ENCODE measurements at places on chromosomes 12 and 14.

DNA sequence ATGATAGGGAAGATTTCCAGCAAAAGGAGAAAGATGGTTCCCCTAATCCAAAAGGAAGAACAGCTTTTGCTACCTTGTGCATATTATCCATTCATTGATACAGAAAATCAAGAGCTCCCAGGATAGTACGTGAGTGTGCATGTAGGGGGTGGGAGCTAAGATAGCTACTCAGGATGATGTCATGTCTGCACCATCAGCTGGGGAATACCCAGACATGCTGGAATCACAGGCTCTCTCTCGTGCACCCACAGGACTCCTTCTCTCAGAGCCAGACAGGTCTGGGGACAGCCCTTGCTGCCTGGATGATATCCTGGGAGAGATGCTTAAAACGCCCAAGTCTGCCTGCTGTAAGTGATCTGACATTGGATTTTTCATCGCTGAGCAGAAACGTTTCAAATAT, 38.9 kb downstream of the FOXN3 start:
- no peak for DNase-seq

GRCh38 chr12:168763-169525, 45.0 kb downstream of the SLC6A12 start:
- DNase-seq, result no peak

DNA sequence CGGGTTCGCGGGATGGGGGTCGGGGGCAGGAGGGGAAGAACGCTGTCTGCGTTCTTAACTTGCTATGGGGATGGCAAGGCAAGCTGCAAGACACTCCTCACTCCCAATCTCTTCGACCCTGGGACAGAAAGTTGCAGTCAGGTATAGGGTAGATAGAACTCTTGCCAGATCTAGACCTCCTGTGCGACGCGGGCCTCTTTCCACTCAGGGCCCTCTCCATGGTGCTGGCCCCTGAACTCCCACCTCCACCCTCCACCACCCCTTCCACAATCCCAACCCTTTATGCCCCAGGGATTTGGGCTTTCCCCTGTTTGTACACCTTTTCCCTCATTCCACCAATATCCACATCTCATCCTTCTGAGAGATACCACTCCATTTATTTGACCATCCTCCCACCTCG, 812 bp downstream of the NABP2 start:
- DNase-seq, result peak; percentile 19

- no peak for DNase-seq
These were observed 11.1 kb downstream of the PTGES3 start for GRCh38 chr12:56676851-56677580.

DNA sequence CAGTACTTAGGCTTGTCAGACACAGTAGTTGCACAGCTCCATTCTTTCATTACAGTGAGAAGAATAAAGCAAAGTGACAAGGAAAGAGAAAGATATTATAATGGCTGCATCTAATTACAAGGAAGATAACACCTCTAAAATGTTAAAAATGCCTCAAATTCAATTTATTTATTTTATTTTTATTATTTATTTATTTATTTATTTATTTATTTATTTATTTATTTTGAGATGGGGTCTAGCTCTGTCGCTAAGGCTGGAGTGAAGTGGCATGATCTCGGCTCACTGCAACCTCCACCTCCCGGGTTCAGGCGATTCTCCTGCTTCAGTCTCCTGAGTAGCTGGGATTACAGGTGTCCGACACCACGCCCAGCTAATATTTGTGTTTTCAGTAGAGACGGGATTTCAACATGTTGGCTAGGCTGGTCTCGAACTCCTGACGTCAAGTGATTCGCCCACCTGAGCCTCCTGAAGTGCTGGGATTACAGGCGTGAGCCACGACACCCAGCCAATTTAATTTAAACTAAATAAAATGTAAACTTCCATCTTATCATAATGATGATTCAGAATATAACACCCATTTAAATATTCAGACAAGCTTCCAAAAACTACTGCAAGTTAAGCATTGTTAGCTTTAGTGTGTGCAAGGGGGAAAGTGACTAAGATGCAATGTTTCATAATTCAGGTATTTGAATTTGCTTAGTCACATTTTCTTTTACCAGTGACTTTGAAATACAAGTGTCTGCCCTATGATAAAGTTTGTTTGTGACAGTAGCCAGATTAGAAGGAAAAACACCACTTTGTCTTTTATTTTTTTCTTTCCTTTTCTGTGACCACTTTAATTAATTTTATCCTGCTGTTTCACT, 2.4 kb upstream of the CFAP54 start:
- DNase-seq, result no peak

GRCh38 chr12:53827306-53827705, 75.5 kb upstream of the CISTR start:
- no peak for DNase-seq

DNA sequence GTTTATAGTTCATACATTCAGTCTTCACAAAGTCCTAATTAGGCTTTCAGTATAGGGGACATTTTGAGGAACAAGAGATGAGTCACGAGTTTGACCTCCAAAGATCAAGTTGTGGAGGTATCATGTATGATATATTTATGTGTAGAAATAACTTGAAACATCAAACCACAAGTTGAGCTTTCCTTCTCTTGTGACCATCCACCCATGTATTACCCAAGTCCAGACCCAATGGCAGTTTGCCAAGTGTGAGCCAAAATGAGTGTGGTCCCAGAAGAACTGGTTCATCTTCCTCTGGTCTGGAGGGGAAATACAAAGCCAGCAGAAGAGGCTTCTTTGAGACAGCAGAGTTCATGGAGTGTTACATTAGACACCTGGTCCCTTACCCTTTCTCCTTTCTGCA, 104.9 kb downstream of the ATP23 start:
- DNase-seq, result no peak

DNA sequence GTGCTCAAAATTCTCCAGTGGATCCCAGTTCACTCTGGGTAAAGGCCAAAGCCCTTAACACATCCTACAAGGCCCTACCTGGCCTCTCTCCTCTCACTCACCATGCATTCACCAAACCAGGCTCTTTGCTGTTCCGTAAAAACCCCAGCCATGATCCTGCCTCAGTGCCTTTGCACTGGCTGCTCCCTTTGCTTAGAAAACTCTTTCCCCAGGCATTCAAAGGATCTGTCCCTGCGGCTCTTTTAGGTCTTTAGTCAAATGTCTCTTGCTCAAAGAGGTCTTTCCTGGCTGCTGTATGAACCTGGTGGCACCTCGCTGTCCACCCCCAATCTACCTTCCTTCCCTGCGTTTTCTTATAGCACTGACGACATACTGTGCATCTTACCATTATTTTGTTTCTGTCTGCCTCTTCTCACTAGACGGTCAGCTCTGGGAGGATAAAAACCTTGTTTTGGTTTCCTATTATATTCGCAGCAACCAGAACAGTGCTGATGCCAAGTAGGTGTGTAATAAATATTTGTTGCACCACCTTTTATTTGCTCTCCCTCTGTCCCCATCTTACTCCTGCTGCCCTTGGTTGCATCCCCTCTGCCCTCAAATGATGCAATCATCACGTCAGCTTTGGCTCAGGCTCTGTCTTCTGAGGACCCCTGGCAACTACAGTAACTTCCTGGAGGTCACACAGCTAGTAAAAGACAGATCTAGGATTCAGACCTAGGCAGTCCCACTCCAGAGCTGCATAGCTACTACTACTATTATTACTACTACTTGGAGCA, 23.8 kb upstream of the DICER1 start:
- no peak for DNase-seq

- peak; percentile 35 for DNase-seq
These were observed 53.7 kb downstream of the FOXN4 start for GRCh38 chr12:109255377-109255776.

- no peak for DNase-seq
These were observed 76.7 kb upstream of the G2E3 start for GRCh38 chr14:30482276-30482675.

DNA sequence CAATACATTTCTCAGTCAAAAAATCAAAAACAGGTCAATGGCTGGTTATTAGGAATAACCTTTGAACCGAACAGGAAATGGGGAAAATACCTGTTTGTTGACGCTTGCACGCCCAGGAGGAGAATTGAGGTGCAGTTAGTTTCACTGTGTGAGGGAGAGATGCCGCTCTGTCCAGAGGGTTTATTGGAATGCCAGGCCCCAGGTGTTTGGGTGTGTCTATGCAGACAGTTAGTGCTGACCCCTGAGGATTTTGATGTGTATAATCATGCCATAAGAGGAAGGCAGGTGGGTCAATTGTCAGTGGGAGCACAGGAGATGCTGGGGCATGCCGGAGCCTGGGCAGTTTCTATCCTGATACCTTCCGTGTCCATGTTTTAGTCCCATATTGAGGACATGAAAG, 100.8 kb upstream of the DIO3 start:
- no peak for DNase-seq

GRCh38 chr12:93226361-93226760, 151.4 kb upstream of the NUDT4 start:
- no peak for DNase-seq

GRCh38 chr12:22266101-22266500, 68.4 kb downstream of the ST8SIA1 start:
- DNase-seq, result no peak

- peak; percentile 24 for DNase-seq
These were observed 46.1 kb downstream of the DNAH10 start for GRCh38 chr12:123808167-123808566.

GRCh38 chr12:124625867-124626675, 58.7 kb upstream of the NCOR2 start:
- peak; percentile 21 for DNase-seq

- DNase-seq, result no peak
These were observed 19.8 kb upstream of the DCD start for GRCh38 chr12:54667945-54668344.

- DNase-seq, result no peak
These were observed 35.0 kb downstream of the ZNF664 start for GRCh38 chr12:124007826-124008570.

GRCh38 chr12:107921062-107921461, 146.6 kb downstream of the ASCL4 start:
- no peak for DNase-seq

DNA sequence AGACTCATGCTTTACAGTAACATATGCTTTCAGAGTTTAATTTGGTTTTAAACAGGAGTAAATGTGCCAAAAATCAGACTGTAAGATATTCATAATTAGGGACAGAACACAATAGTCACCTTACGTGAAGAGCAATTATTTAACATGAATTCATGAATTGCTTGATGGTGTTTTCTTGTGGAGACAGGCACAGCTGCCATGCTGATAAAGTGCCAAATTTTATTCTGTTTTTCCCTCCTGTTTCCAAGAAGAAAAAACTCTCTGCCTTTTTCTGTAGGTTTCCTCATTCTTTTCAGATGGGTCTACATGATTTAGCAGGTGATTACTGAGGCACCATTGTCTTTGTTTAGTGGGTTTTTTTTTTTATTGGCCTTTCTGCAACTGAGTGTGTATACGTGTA, 80.1 kb downstream of the C12orf42 start:
- DNase-seq, result no peak

GRCh38 chr12:28135801-28136439, 54.3 kb upstream of the CCDC91 start:
- no peak for DNase-seq

- DNase-seq, result no peak
These were observed 9.5 kb downstream of the ZNF891 start for GRCh38 chr12:133120385-133121191.

- DNase-seq, result no peak
These were observed 1900.0 kb upstream of the SEL1L start for GRCh38 chr14:83433618-83434017.

DNA sequence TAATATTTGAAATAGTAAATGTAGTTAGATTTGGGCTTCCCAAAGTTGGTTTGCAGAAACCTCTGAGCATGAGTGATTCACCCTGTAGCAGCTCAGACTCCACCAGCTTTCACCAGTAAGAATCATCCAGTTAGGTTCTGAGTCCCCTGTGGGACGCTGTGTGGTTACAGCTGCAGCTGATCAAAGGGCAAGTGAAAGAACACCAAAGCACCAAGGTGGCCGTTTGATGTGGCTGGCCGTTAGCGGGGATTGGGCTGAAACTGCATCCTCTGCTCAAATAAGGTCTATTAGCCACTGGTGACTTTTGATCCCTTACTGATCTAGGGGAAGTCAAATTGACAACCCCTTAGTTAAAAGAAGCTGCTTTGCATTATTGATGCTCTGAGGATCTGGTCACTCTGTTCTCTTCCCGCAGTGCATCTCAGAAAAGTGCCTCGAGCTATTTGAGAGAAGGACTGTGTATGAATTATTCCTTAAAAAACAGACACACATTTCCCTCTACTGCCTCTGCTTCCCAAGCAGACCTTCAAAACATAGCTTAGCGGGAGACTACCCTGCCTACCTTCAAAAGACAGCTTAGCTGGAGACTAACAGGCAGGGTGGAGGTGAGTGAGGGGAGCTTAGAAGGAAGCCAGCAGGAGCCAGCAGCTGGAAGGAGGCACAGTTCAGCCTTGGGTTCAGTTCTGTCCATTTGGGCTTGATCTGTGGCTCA, 3.7 kb downstream of the ABHD12B start:
- DNase-seq, result no peak

GRCh38 chr14:24978862-24979724, 70.9 kb downstream of the STXBP6 start:
- DNase-seq, result no peak

DNA sequence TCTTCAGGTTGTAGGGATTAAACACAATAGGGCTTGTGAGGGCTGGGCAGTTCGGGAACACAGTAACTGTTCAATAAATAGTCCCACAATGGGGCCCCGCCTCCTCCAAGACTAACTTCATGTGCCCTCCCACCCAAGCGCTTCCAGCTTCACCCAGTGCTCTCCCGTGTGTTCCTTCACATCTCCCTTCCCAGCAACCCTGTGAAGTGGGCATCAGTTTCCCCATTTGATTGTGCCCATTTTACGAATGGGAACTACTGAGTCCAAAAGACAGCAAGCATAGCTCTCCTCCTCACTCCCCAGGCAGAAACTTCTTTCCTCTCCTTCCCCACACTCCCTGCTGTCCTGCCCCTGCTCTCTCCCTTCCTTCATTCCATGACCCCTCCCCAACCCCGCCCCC, 6.2 kb upstream of the TRPV4 start:
- DNase-seq, result no peak

DNA sequence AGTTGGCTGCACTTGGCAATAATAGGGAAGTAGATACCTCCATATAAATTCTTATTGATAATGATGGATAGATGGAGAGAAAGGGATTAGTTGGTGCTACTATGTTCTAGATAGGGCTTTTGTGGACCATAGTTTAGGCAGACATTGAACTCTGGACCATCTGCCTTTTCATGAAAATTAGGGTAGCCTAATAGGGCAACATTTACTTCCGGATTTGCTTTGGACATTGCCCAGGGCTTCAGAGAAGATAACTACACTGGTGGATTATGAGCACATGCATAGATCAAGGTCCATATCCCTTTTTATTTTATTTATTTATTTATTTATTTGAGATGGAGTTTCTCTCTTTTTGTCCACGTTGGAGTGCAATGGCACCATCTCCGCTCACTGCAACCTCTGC, 70.5 kb downstream of the FIGNL2 start:
- no peak for DNase-seq

DNA sequence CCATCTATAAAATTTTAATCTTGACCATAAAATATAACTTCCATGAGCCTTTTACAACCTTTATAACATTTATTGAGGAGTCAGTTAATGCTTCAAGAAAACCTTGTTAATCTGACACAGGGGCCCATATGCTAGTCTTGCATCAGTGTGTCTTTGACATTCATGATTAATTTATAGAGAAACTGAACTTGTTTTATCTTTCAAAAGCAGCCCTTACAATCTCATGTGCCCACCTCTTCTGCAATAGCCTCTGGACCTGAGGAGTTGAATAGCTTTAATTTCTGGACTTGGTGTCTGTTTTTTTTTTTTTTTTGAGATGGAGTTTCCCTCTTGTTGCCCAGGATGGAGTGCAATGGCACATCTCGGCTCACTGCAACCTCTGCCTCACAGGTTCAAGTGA, 8.6 kb upstream of the LPCAT3 start:
- DNase-seq, result no peak

- DNase-seq, result no peak
These were observed 2.2 kb downstream of the CPSF6 start for GRCh38 chr12:69241438-69242092.

GRCh38 chr14:25518364-25518763, 468.4 kb upstream of the STXBP6 start:
- DNase-seq, result no peak

All from endothelial cell (in vitro differentiated cells).